GDM1 (cell line): ENCODE measurements at places on chromosomes 13 and 19.

DNA sequence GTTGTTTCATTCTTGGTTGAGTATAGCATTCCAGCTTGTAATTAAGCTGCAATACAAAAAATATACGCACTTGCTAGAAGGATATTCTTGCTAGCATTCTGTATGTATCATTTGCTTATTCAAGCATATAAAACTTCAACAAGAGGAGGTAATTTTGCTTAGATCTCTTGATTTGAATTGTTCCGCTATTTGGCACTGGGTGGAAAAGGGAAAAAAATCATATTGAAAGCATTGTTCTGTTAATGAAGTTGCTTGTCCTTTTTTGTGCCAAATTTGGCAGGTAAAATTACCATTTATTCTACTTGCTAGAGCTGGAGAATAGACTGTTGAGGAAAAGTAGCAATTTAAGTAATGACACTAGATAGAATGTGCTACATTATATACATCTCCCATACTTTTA, 190.2 kb downstream of the GGACT start:
- DNase-seq: no peak

DNA sequence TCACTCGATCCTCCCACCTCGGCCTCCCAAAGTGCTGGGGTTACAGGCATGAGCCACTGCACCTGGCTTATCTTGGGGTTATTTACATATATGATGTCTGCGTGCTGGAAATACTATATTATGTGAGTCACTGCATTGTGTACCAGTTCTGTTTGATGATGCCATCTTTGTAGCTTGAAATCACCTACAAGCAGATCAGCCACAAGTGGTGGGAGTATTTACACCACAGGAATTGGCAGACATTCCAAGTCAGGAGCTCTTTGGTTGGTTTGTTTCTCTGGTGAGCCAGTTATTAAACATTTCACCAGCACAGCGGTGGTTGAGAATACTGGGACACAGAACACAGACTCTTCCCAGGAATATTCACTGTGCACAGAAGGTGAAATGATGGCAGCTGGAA, 4.5 kb upstream of the TIMM44 start:
- no peak for DNase-seq

DNA sequence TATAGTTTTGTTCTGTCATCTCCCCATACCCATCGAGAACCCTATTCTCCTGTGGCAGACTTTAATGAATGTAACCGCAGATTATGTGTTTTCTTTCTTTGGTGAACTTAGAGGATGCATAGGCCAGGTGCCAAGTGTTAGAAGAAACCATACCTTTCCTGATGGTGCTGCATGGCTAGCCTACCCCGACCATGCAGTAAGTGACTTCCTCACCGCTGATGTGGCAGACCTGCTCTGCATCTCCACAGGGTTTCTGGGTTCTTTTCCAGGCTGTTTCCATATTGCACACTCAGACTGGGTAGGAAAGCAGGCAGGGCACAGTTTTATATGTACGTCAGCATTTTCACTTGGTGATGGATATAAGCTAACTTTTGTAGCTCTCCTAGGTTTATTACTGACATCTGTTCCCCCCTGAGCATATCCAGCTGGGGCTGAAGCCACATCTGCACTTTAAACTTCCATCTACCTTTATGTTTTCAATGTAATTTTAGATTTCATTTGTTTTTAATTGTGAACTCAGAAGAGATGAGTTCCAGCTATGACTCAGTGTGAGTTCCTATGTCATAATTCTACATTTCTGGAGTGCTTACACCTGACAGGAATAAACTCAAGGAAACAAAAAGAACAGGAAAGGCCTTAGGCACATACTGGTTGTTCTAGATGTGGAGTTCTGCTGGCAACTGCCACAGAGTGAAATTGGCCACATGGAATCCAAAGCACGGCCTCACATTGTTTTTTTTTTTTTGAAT, 42.3 kb downstream of the LRCH1 start:
- DNase-seq: no peak

DNA sequence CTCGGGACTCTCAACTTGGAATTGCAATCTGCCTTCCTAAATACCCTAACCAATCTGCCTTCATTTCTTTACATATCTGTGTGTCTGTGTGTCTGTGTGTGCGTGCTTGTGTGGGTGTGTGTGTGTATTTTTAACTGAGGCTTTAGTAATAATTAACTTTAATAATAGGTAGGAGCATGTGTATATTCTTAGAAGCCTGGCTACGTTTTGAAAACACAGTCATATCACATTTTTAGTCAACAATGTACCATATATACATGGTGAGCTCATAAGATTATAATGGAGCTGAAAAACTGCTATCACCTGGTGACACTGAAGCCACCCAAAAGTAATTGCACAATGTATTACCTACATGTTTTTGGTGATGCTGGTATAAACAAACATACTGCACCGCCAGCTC, 65.4 kb upstream of the ATXN8OS start:
- DNase-seq: no peak

- DNase-seq: no peak
These were observed 11.5 kb downstream of the TM6SF2 start for GRCh38 chr19:19261350-19262189.

- no peak for DNase-seq
These were observed 221.6 kb downstream of the NBEA start for GRCh38 chr13:35163674-35164073.

GRCh38 chr13:51221674-51222036, 543 bp upstream of the FAM124A start:
- DNase-seq: no peak

- DNase-seq: no peak
These were observed 4.2 kb downstream of the LILRB5 start for GRCh38 chr19:54252845-54253244.

DNA sequence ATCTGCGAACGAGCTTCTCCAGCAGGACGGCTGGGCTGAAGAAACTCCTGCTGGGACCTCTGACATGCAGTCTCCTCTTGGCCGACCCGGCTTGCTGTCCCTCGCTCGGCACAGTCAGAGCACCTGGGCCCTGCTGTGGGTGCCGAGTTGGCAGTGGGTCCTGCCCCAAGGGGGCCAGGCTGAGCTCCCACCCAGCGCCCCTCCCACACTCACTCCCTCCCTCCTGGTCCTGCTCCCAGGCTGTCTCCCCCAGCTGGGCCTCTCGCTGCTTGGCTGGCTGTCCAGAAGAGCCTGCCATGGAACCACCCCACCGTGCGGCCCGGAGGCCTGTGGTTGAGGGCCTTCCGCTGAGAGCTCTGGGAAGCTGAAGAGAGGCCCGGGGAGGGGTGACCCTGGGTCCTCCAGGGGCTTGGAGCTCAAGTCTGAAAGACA, 6.0 kb downstream of the AKT2 start:
- DNase-seq: no peak

- no peak for DNase-seq
These were observed 62.5 kb downstream of the GNG7 start for GRCh38 chr19:2639999-2640398.

- DNase-seq: no peak
These were observed 152.8 kb downstream of the SOX1 start for GRCh38 chr13:112219740-112220139.

- peak; percentile 60 for DNase-seq
These were observed at the start of gene SLC8A2 for GRCh38 chr19:47471733-47472457. Gene SLC8A2, minus strand, starts transcription at chr19:47471893. Its CDS starts 5,490 bp downstream, at chr19:47466403.

- DNase-seq: no peak
These were observed at the start of gene SHISA7 for GRCh38 chr19:55443045-55443823. Gene SHISA7, minus strand, starts transcription at chr19:55443300. Its CDS starts 437 bp downstream, at chr19:55442863.

- peak; percentile 72 for DNase-seq
These were observed 298.8 kb downstream of the SHISA2 start for GRCh38 chr13:25752957-25753551.

- no peak for DNase-seq
These were observed 327.6 kb downstream of the FGF9 start for GRCh38 chr13:21998279-21998990.

DNA sequence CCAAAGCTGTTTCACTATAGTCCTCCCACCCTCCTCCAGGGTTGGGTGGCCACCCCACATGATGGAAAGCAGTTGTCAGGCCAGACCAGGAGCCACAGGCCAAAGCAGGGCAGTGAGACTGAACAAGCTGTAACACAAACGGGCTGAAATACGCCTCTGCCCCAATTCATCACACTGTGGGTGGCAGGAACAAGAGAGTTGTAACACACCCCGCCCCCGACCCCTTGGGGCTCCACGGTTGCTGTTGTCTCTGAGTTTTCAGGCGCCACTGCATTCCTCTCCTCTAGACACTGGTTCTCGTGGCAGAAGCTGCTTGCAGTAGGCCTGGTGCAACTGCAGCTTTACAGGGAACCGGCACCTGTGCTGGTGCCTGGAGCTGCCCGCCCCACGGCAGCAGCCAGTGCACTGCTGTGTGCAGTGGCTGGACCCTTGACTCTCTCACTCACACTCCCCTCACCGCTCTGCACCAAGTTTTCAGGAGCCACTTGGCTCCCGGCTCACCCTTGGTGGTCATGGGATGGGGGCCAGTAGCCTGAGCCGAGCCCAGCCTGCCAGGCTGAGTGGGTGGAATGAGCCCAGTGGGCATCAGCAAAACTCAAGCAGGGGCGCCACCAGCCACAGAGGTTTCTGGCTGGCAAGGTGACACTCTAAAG, 1314.5 kb upstream of the MIR17HG start:
- no peak for DNase-seq

DNA sequence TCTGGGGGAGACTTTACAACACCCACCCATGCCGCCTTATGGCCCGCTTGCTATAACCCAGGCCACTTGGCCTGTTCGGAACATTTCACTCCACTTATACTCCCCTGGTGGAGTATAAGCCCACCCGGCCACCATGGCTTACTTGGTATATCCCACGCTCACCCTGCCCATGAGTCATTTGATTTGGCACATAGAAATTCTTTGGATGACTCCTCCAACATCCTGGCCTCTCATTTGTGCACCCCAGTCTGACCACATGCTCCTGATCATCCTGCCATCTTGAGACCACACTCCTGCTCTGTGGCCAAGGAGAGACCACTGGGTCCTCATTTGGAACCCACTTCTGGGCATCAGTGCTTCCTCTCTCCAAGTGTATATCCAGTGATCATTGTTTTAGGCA, 5.2 kb downstream of the SPACA6 start:
- no peak for DNase-seq
